ENCODE measurements at places on chromosomes 1 and 21.

DNA sequence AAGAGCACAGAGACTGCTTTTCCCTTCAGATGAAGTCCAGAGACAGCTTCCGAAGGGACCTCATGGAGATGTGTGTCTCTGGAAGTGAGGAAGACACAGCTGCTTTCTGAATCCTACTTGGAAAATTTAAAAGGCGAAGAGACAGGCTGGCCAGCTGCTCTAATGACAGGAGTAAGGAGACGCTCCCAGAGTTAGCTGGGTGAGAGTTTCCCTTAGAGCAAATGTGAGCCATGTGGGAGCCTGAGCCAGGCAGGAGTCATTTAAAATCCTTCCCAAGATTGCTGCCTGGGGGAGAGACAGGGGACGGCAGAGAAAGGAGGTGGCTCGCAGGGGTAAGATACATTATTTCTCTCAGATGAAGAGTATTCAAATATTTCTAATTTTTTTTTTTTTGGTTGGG lies 53.1 kb downstream of the ZNF326 start:
- no peak for DNase-seq

DNA sequence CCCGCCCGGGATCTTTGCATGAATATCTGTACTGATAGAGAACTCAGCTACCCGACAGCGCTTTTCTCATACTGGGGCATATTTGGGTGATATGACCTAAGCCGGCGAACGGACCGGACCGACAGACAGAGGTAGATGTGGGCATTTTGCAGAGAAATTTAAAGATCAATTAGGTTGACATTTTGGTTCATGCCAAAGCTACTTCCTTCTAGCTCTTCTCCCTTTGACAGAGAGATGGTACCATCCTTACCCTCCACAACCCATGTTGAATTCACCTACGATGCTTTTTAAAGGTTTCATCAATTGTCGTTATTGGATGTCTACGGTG lies 459 bp downstream of the ARV1 start:
- DNase-seq, result no peak

GRCh38 chr21:36563341-36563926 lies 83.5 kb upstream of the CLDN14 start:
- no peak for DNase-seq

DNA sequence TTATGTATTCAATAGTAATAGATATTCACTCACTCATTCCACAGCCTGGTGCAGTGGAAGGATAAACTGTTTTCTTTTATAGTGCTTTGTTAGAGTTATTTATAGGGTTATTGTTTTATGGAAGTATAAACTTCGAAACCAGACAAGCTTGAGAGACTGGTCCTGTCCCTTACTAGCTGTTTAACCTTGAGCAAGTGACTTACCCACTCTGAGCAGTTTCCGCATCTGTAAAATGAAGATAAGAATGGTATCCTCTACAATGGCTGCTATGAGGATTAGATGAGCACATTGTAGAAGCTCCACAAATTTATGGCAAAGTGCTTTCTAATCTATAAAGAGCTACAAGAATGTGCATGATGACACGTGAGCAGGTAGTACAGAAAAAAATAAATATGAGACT lies 30.8 kb upstream of the EPS15 start:
- no peak for DNase-seq

DNA sequence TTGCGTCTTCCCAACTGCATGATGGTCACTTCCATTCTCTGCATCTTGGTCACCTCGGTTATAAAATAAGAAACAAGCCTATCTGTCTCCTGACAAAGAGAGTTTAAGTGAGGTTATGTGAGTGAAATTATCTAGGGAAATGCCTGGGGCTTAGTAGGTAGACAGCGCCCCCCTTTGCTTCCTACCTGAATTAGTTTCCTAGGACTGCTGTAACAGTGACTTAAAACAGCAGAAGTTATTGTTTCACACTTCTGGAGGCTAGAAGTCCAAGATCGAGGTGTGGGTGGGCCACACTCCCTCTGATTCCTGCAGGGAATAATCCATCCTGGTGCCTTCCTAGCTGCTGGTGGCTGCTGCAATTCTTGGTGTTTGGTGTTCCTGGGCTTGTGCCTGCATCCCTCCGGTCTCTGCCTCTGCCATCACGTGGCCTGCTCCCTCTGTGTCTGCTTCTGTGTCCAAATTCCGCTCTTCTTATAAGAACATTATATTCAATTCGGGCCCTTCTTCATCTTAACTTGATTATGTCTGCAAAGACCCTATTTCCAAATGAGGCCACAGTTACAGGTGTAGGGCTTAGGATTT lies 92.6 kb downstream of the IGSF21 start:
- DNase-seq, result no peak

GRCh38 chr21:36436829-36437744 lies 42.8 kb downstream of the CLDN14 start:
- no peak for DNase-seq

- DNase-seq, result peak; percentile 11
These were observed 37.0 kb downstream of the CAPN8 start for GRCh38 chr1:223628233-223629125.

Measured in HFFc6 (cell line).